Left lung (tissue), 14 donors: ENCODE measurements at places on chromosomes 3 and 15. TPM values are rescaled to one million over a fixed set of nuclear protein-coding genes. Genes with fewer than 3 reads are reported as not detected.

DNA sequence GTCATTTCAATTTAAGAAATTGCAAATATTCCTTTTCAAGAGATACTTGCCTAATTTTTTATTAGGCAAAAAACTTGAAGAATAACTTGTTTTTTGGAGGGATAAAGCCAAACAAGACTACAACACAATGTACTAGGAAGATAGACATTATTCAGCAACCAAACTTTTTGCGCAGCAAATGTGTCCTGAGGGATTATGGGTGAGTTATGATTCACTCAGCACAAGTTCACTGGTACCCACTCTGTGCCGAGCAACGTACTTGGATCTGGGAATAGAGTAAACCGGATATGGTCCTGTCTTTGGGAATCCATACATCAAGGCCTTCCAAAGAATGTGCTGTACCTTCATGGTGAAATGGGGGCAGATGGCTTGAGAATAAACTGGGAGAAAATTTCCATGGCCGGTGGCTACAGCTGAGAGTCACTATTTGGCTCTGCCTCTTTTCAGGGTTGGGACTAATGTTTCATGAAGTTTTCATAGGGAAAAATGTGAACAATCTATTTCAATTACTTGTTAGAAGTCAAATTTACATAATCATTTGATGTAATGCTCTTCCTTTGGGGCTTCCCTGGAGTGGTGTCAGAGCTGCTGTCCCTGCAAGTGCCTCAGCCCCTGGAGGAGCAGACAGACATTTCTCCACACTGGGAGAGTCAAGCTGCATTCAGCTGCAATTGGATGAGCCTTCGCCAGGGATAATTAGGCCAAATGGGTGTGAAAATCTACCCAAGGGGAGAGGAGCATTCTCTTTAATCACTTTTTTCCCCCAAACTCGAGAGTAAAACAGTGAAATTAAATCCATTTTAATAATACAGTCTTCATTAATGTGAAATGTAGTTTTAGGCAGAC, 315.2 kb downstream of the CLSTN2 start:
- no peak for DNase-seq

GRCh38 chr15:25741256-25741580, 121.9 kb downstream of the ATP10A start:
- no peak for DNase-seq

DNA sequence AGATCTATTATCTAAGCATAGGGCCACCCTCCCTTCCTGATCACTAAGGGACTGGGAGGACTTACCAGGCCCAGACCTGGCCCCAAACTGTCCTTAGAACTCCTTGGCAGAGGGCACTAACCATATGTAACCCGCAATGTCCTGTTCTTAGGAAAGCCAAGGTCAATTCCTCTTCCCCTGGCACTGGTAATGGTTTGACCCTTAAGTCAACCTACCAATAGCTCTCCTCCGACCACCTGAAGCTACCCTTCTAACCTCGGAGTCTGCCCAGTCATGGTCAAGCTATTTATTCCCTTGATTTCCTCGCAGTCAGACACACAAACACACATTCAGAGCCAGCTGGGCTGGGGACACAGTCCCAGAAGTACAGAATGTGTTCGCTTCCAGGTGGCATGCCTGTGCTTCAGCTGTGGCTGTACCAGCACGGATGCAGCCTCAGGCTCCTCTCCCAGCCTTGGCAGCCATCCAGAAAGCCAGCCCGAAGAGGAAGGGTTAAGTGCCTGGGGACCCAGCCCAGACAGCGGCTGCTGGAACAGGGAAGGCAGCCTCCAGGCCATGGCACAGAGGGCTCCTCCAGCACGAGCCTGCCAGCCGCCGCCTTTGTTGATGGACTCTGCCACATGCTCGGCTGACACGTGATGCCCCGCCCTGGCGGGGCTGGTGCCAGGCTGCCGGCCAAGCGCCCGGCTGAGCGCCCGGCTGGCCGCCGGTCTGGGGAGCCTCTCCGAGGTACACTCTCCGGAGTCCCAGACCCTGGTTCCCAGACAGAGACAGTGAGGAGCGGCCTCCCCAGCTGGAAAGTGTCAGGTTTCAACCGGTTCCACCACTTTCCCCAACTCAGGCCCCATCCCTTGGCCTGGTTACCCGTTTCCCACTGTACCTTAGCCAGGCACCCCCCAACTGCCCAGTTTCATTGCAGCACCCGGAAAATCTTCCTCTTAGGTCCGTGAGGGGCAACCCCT, 5.5 kb downstream of the BMF start:
- peak; percentile 91 for DNase-seq

DNA sequence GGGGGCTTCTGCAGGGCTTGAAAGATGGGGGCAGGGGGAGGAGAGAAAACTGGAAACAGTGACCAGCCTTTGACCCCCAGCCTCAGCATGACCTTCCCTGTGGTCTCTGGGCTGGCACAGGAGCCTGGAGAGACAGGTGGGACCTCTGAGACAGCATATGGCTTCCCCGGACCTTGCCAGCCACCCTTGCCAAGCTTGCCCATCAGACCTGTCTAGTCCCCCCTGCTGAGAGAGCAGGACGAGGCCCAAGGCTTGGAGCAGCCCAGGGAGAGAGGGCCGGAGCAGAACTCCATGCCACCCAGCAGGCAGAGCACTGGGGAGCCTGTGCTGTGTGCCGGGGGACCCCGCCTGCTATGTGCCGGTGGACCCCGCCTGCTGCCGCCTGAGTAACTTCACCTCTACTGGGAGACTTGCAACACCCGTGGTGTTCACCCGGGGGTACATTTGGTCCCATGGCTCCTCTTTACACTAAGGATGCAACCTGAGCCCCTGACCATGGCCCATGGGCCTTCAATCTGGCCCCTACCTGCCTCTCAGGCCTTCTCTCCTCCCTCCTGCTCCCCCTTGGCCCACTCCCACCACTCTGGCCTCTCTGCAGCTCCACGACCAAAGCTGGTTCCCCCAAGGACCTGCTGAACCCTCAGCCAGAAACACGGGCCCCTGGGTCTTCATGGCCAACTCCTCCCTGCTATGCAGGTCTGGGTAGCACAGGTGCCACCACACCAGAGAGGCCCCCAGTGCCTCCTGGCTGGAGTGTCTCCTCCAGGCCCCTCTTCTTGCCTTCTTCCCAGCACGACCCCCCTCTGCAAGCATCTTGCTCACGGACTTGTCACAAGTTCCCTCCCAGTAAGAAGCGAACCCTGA, 21.1 kb upstream of the SLC41A3 start:
- DNase-seq = no peak

DNA sequence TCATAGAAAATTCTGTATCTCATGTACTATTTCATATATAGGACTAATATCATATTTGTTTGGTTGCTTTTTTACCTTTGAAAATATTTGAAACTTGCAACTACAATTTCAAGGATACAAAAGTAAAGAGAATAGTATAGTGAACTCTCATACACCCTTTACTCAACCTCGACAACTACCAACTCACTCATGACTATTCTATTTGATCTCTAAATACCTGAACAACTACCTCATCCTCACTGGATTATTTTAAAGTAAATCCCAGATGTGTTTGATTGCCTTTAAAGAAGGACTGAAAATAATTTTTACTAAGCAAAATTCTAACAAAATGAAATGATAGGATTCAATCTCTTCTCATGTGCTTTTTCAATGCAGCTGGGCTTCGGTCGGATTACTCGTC, 12.1 kb downstream of the TMPRSS7 start:
- DNase-seq = no peak

Gene GRAMD1C
- polyA plus RNA-seq = 5.6 TPM

Gene RLBP1
- not detected for polyA plus RNA-seq

Gene PRTG
- 9.4 TPM for polyA plus RNA-seq
